Fibroblast of the aortic adventitia (primary cell): ENCODE measurements at places on chromosomes 2 and 18.

DNA sequence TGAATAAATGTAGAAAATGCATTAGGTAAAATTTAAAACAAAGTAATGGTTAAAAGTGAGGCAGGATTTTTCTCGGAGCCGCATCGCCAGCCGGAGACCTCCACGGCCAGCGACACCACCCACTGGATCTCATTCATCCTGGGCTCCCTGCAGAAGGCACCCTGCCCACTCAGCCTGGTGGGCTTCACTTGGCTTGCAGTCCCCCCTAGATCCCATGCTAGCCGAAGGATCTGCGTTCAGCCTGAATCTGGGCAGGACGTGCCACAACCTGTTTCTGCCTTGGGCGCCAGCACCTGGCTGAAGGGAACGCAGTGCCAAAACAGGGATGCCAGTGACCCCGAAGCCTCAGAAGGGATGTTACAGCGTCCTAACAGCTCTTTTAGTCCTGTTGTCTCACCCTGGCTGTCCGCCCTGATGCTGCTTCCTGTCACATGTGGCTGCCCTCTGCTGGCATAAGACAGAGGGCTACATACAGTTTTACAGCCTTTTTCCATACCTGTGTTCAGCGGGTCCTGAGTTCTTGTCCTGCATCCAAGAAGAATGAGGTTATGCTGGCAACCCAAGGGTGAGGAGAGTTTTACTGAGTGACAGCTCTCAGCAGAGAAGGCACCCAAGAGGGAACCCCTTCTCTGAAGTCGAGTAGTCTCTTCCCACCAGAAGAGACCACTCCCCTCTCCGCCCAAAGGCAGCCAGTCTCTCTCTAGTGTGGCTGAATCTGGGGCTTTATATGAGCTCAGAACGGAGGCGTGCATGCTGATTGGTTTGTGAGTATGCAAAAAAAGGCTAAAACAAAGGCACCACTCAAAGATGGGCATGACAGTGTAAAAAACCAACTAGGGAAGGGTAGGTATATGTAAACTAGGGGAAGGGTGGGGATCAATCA is 173.1 kb upstream of the GYPC start:
- DNase-seq = no peak

DNA sequence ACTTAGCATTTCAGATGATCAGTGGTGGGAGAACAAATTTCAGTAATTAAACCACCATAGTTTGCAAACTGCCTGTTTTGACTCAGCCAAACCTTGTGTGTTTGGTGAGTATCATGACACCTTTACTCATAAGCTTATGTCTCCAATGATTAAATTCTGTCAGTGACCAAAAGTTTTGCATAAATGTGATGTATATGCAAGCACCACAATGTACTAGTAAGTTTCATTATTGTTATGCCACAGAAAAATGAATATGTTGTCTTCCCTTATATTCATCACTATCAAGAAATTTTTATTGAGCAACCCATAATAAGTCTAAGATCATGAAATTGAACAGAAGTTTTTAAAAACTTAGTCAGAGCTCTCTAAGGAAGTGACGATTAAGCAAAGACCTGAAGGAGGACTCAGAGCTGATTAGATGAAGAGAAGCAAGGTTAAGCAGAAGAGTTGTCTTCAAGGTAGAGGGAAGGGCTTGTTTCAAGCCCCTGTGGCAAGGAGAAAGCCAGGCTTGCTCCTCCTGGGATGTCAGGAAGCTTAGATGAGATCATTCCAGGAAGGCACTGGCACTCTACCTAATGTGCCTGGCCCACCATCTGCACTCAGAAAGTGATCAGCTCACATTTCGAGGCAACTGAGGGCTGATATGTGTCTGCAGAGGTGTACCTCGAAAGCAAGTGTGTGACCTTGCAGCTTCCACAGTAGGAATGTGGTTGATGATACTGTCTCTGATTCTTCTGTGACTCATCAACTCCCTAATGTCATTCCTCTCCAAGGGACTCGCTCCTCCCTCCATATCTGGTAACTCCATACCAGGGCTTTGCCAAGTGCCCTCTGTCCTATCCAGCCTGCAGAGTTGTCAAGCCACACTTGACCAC is 54.7 kb downstream of the KCTD18 start:
- no peak for DNase-seq

- DNase-seq = no peak
Measured at GRCh38 chr2:68182902-68183301, 25.2 kb downstream of the PNO1 start.

DNA sequence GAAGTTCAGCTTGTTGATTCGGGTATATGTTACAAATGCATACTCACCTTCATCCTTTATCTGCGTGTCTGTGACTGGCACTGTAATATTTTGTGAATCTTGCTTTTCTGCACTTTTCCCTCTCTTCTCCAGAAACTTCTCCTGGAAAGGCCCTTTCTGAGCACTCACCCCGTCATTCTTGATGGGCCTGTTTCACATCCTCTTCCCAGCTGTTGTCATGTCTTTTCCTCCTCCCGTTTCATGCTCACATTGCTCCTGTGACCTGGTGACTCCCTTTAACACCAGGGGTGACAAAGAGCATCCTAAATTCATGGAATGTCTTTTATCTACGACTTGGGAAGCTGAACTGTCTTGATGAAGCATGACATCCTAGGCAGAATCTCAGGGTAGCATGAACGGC is 65.8 kb downstream of the CD8B2 start:
- no peak for DNase-seq

DNA sequence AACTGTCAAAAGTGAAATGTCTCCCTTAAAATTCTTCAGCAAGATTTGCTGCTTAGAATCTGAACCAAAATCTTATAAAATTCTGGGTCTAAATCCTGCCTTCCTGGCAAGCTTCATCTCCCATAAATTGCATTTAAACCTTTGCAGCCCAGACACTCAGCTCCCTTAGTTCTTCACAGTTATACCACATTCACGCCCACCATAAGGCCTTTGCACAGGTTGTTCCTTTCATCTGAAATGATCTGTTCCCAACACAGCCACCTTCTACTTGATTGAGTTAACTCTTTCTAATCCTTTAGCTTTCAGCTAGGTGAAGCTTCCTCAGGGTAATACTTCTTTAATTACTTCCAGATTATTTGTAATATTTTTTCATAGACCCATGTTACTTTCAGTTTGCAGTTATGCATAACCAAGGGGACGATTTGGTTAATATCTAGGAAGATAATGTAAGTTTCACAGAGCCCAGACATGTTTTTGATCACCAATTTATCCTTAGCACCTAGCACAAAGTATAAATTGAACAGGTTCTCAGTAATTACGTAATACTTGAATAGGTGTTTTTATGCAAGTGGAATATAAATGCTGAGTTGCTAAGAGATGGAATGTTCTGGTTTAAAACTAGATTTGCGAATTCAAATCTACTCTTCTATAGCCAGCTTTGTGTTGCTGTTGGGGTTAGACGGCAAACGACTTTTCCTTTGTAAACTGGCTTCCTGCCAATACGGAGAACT is 779.7 kb upstream of the PKDCC start:
- DNase-seq = no peak

DNA sequence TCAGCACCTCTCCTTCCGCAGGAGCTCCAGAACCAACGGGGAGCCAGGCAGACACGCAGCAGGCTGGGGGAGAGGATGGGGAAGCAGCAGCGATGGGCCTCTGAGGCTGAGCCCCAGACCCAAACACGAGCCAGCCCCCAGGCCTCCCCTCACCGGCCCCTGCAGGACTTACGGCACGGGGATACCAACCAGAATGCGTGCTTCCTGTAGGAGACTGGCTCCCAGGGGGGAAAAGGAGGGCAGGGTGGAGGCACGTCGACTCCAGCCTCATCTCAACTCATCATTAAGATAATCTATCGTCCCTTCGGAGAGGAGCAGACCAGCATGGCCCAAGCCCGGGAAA is 495.1 kb upstream of the MYT1L start:
- DNase-seq = no peak

GRCh38 chr2:113867571-113867970 is 22.3 kb upstream of the ACTR3 start:
- no peak for DNase-seq

DNA sequence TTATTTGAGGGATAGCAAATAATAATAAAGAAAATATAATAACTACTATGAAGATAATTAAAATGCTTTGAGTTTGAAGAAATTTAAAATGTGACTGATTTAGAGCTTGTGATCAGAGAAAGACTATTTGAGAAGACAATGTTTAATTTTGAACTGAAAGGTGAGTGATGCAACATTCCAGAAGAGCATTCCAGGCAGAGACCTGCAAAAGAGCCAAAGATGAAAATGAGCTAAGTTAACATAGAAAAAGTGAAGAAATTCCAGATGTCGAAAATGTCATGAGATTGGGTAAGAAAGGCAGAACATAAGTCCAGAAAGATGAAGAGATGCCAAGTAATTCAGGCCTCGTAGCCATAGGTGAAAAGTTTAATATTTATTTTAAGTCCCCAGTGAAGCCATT is 215.8 kb downstream of the FSIP2 start:
- DNase-seq = no peak

GRCh38 chr2:38315707-38316333 is 61.3 kb downstream of the ATL2 start:
- peak; percentile 69 for DNase-seq

- no peak for DNase-seq
Measured at GRCh38 chr2:19806591-19806990, 95.2 kb downstream of the TTC32 start.

DNA sequence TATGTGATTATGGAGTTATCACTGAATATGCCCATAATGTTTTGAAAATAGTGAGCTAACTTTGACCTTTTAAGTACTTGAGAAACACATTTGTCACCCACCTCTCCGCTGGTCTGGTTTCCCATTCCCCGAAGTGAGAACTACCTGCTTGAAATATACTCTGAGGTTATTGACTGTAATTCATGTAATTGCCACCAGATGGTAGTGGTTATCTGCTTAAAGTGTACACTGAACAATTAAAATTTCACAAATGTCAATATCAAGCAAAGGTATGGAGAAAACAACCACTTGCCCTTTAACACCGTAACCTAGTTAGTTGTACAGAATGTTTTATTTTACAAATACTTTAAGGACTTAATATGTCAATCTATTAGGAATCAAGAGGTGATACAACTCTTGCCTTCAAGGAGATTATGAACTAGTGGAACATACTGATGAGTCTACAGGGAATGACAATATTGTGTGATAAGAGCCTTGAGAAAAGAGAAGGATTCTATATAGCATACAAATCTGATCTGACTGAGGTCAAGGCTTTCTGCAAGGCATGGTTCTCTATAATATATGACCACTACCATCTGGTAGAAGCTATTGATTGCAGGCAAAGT is 316.8 kb upstream of the KCNH7 start:
- DNase-seq = peak; percentile 49

DNA sequence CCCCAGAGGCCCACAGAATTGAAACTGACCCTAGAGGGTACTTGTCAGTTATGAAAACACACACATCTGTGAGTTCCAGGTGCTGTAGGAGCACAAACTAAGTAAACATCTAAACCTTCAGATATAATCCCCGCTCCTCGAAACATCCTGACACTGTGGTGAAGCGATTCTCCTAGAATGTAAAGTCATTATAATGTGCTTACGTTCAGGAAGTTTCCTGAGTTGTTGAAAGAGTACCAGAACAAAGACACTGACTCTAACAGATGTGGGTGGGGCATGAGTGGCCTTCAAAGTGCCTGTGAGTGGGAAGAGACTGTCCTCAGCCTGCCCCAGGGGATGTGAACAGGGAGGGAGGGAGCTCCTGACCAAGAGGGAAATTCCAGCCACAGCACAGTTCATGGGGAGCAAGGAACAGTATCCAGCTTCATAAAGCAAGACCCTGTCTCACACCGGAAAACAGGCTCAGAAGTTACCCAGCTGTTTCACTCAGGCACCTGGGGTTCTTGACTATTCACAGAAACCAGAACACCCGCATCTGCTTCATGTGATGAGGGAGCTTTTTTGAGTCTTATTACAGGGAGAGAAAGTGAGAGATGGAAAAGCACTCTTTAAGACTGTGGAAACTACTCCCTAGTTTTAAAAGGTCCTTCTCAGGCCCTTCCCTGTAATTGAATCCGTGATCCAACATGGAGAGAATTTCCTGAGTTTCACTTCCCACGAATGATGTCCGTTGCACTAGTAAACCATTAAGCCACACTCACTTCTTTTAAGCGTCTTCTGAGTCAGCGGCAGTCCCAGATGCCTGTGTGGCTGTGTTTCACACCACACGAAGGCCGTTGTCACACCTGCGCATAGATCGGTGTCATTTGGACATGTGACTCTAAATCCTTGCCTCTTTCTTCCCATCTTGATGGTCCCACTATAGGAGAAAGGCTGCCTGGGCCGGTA is 88.6 kb upstream of the EML6 start:
- peak; percentile 68 for DNase-seq

DNA sequence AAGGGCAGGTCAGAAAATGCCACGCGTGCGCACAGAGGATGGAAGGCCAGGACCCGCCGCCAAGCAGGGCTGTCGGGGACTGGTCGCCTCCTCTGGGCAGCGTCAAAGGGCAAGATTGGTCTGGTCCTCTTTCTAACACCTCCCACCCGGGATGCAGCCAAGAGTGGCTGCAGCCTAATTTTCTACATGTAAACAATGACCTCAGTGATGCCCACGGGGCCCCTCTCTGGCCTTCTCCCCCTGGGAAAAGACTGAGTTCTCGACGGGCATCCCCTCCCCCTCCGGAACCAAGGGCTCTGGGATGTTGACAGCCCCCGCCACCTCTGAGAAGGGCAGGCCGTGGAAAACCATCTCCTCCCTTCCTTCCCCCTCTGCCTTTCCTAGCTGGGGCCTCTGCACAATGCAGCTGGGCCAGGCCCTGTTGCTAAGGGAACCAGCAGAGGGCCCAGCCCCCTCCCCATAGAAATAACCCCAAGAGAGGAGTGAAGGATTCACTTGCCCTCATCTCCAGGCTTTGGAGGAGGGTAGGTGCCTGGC is 80.0 kb upstream of the ZNF532 start:
- DNase-seq = no peak

DNA sequence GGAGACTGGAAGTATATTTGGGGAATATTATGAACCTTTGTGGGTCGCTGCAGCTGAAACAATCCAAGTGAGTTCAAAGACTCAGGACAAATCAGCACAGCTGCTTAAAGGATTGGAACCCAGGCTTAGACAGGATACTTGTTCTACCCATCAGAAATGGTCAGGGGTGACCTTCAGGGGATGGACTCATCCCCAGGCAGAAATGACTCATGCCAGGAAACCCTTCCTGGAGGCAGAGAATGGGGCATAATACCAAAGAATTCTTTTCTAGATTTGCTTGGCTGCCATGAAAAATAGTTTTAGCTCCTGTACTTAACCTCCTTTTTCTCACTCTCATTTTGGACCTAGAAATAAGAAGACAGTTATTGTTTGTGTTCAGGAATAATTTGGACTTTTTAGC is 425.5 kb downstream of the TSN start:
- no peak for DNase-seq

GRCh38 chr2:46504685-46505471 is 25.5 kb downstream of the TMEM247 start:
- no peak for DNase-seq

- no peak for DNase-seq
Measured at GRCh38 chr2:42519624-42520023, 25.8 kb upstream of the KCNG3 start.
